Gastroesophageal sphincter (tissue), 4 donors: ENCODE measurements at places on chromosomes 13 and 19. TPM values are rescaled to one million over a fixed set of nuclear protein-coding genes. Genes with fewer than 3 reads are reported as not detected.

DNA sequence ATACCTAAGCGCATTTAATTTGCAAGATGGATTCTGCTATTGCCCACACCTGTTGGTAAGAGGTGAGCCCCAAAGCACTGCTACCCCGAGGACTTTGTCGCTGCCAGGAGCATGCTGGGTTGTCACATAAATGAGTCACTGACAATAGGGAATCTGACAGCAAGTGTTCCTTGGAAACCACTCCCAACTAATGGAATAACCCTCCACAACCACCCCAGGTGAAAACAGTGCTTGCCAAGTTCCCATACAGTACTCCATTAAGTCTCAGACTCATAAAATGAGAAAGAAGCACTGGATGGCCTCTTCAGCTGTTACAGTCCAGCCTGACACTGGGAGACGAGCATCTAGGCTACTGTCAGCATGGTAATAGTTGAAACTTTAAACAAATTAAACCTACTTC is 108.6 kb downstream of the EFNB2 start:
- no peak for ATAC-seq

DNA sequence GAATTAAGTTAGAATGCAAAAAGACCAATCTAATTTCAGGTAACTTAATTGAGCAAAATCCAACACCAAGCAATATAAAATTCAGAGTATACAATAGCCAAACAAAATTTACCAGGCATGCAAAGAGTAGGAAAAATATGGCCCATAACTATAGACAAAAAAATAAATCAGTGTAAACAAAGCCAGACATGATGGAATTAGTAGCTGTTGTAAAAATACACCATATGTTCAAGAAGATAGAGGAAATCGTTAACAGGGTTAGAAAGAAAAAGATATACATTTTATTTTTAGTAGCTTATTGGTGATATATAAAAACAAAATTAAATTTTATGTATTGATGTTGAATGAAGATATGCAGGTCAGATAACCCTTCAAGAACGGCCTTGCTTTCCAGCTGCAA is 621.1 kb upstream of the MIR17HG start:
- ATAC-seq: no peak

- ATAC-seq: no peak
Observed at GRCh38 chr19:17616961-17617806, 61.7 kb downstream of the COLGALT1 start.

- ATAC-seq: no peak
Observed at GRCh38 chr13:61778531-61778930, 362.9 kb upstream of the PCDH20 start.

Gene FAM124A
- 15.4 TPM for total RNA-seq
